ENCODE measurements at places on chromosomes 6 and 20.

- peak; percentile 41 for DNase-seq
Measured at GRCh38 chr6:27867051-27867944, 44.9 kb downstream of the OR2B2 start.

DNA sequence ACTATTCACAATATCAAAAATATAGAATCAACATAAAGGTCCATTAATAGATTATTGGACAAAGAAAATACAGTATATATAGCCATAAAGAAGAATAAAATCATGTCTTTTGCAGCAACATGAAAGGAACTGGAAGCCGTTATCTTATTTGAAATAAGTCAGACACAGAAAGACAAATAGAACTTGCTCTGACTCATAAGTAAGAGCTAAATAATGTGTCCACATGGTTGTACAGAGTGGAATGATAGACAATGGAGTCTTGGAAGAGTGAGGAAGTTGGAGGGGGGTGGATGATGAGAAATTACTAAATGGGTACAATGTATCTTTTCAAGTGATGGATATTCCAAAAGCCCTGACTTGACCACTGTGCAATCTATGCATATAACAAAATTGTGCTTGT, 613.5 kb downstream of the PHF3 start:
- no peak for DNase-seq

DNA sequence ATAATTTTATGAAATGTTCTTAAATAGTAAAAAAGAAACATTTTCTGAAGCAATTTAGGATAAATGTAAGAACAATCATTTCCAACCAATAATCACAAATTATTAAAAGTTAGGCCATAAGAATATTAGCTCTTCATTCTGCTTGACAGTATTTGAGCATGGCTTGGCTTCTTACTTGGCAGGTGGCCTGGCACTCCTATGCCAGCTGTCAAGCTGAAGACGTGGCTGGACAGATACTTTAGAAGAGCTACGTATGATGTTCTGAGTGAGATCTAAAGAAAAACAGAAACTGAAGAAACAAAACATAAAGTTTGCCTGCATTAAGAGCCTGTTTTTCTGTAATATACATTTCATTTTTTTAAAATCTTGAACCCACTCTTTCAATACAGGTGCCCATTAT, 438.9 kb downstream of the GRIK2 start:
- DNase-seq, result no peak

DNA sequence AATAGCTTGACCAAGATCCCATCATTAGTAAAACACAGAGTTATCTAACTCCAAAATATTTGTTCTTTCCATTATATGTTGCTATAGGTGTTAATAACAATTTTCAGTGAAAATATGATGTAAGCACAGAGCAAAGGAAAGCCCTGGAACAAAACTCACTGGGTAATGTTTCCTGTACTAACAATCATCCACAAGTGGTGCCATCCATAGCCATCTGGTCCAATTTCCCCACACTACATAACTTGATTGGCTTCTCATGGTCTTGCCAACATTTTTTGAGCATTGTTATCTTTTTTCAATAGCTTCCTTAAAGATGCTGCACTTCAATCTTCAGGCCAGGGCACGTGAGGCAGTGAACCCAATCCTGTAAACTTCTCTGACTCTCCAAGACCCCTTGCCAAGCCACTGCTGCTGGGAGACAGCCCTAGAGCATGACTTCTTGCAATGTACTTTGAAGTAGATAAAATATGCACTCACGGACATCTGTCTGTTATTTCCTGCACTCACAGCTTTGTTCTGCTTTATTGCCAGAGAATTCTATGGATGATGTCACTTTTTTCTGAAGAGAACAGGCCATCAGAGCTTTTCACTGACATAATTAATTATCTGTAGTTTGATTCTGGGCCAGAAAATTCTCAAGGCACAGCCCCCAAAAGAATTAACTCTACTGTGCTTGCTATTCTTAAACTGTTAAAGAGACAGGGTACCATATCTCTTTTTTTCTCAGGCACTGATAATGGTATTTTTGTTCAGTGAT, 97.5 kb upstream of the TMEM30A start:
- no peak for DNase-seq

GRCh38 chr6:140909625-140910024, 1223.1 kb upstream of the GJE1 start:
- no peak for DNase-seq
